CD8-positive, alpha-beta memory T cell (primary cell): ENCODE measurements at places on chromosomes 4 and X. TPM values are rescaled to one million over a fixed set of nuclear protein-coding genes. Genes with fewer than 3 reads are reported as not detected.
A peak's percentile ranks its signal among the peaks of the same experiment; 100 is the strongest.

GRCh38 chr4:84894621-84895020 lies 71.9 kb downstream of the WDFY3 start:
- H3K27me3 ChIP-seq, result no peaks in the 10 kb centered on the region
- H3K27ac ChIP-seq, result no peak overlapping the region
- DNase-seq, result no peak
- no peak overlapping the region for H3K4me3 ChIP-seq
- no peaks in the 10 kb centered on the region for H3K36me3 ChIP-seq

DNA sequence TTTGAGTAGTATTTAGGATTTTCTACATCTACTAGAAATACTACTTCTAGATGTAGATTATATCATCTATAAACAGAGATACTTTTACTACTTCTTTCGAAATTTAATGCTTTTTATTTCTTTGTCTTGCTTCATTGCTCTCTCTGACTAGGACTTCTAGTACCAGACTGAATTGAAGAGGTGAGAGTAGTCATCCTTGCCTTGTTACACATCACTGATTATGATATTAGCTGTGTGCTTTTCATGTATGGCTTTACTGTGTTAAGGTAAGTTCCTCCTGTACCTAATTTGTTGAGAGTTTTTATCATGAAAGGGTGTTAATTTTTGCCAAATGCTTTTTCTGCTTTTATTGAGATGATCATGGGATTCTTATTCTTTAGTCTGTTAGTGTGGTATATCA lies 19.6 kb upstream of the IL2 start:
- no peaks in the 10 kb centered on the region for H3K27me3 ChIP-seq
- H3K4me3 ChIP-seq, result no peak overlapping the region
- no peak overlapping the region for H3K27ac ChIP-seq
- H3K4me1 ChIP-seq, result no peaks in the 10 kb centered on the region
- no peaks in the 10 kb centered on the region for H3K36me3 ChIP-seq

The GUCY1A1 gene
- not detected for total RNA-seq

The ELMOD2 gene
- total RNA-seq, result 15.3 TPM

DNA sequence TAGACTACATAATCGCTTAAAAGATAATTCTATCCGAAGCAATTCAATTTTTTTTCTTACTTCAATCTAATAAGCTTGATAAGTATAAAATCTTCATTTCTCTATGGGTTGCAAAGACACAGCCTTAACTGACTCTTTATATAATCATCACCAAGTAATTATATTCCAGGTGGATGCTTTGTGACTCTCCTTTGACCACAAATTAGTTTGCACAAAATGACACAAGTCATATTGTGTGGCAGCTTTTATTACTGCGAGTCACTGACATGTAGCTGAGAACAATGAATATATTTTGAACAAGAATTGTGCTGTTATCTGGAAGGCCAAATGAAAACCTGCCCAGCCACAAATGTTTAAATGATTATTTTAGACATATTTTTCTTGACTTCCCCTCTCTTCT lies 1727.8 kb downstream of the ARAP2 start:
- H3K36me3 ChIP-seq, result no peaks in the 10 kb centered on the region
- no peak overlapping the region for H3K27ac ChIP-seq
- no peaks in the 10 kb centered on the region for H3K27me3 ChIP-seq
- H3K4me1 ChIP-seq, result no peaks in the 10 kb centered on the region
- H3K4me3 ChIP-seq, result no peak overlapping the region

DNA sequence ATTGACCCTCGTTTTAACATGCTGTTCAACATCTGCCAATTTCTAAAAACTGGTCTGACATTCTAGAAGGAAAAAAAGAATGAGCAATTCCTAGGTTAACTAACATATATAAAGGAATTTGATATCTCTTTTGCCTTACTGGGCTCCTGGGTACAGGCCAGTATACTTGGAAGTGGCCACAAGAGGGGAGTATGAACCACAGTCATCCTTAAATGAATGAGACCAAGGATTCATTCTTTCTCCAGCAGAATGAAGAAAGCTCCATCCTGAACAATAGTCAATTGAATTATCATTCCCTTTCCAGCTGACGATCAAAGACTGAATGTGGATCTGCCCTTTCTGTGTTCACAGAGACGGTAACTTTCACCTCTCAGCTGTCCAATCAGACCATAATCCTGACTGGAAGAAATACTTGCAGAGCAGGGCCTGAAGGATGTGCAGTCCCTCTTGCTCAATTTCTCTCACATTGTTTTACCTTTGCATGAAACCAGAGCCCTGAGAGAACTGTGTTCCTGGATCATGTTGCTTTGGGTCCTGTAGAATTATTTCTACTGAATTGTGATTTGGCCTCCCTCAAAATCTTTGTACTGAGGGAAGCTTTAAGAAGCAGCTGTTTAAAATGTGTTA lies 14.8 kb upstream of the SPARCL1 start:
- H3K4me3 ChIP-seq, result no peak overlapping the region
- no peaks in the 10 kb centered on the region for H3K4me1 ChIP-seq
- H3K27me3 ChIP-seq, result no peaks in the 10 kb centered on the region
- no peak for DNase-seq
- no peak overlapping the region for H3K27ac ChIP-seq

DNA sequence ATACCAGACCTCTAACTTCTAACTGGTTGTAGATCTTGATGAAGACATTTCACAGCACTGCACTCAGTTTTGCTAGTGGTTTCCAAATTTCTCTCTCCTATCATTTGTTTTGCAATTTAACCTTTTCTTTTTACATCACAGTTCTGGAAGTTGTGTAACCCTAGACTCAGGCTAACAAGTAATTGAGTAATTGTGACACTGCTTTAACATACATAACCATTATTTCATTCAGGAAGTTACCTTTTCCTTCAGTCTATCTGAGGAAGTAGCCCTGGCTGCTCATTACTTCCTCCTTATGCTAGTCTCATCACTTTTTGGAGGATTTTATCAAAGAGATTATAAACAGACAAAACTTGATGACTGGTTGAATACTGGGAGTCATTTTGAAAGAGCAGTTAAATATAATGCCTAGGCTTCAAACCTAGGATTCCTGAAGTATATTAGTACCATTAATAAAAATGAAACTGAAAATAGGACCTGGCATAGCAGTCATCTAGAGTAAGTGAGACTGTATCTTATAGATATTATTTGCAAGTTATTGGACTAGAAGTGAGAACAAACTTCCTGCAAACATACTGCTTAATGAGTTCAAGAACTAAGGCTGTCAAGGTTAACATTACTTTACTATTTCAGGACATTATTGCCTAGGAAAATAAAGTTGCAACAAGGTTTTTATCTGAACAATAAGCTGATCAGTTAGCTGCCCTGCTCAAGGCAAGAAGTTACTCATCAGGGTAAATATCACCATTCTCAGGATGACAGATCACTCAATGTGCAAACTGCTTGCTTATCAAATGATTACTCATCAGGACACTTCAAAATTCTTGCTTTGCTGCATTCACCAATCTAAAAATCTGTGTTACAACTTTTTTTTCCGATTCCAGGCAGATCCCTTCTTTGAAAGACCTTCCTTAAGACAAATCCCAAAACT lies 25.6 kb upstream of the TEX13C start:
- H3K4me1 ChIP-seq, result no peaks in the 10 kb centered on the region
- no peaks in the 10 kb centered on the region for H3K27me3 ChIP-seq
- no peak for DNase-seq
- no peaks in the 10 kb centered on the region for H3K36me3 ChIP-seq
- no peak overlapping the region for H3K27ac ChIP-seq
- no peak overlapping the region for H3K4me3 ChIP-seq

DNA sequence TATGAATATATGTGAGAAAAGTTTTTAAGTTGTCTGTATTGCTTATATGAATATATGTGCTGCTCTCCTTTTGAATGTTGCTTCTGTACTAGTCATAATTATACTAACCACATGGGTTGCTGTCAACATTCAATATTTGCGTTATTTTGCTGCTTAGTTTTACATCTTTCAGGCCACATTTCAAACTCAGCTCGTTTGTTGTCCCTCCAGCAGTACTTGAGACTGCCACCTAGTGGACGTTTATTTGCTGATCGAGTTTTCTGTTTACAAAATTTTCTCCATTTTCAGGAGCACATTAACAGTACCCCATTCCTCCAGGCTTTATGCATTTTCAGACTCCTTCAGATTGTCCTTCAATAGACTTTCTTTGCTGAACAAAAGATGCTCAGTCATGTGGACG lies 75.8 kb downstream of the NUDT11 start:
- H3K36me3 ChIP-seq, result no peaks in the 10 kb centered on the region
- H3K4me1 ChIP-seq, result no peaks in the 10 kb centered on the region
- no peak overlapping the region for H3K4me3 ChIP-seq
- no peaks in the 10 kb centered on the region for H3K27me3 ChIP-seq
- H3K27ac ChIP-seq, result no peak overlapping the region
- DNase-seq, result no peak

- H3K4me1 ChIP-seq, result peaks cover 16% of the 10 kb centered on the region
- DNase-seq, result peak; percentile 64
- H3K27ac ChIP-seq, result peak overlapping the region; percentile 89
Measured at GRCh38 chrX:71282514-71283402, 677 bp upstream of the NONO start.

GRCh38 chr4:77815636-77816035 lies 3.5 kb downstream of the CNOT6L start:
- H3K4me3 ChIP-seq, result peak overlapping the region; percentile 24
- no peaks in the 10 kb centered on the region for H3K27me3 ChIP-seq
- peaks cover 62% of the 10 kb centered on the region for H3K4me1 ChIP-seq
- H3K36me3 ChIP-seq, result no peaks in the 10 kb centered on the region
- DNase-seq, result no peak

The HADH gene
- total RNA-seq, result 38.5 TPM

The HSFX1 gene
- total RNA-seq, result 0.29 TPM

DNA sequence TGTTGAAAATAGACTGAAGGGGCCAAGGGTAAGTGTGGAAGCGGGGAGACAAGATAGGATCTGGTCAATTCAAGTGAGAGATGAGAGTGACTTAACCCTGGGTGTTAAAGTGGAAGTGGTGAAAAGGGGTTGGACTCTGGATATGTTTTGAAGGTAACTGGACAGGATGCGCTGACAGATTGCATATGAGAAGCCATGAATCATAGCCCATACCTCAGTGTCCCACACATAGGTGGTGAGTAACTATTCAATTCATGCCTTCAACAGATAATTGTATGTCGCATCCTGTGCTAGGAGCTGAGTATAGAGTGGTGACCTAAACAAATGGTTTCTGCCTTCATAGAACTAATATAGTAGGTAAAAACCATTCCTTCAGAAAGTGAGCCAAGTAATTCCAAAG lies 76.7 kb downstream of the KLHL34 start:
- no peak for DNase-seq
- no peaks in the 10 kb centered on the region for H3K36me3 ChIP-seq
- no peaks in the 10 kb centered on the region for H3K4me1 ChIP-seq
- H3K27ac ChIP-seq, result no peak overlapping the region

The GUCY1B1 gene
- total RNA-seq, result 0.18 TPM

- no peaks in the 10 kb centered on the region for H3K4me1 ChIP-seq
- DNase-seq, result no peak
- H3K36me3 ChIP-seq, result no peaks in the 10 kb centered on the region
- no peak overlapping the region for H3K4me3 ChIP-seq
- H3K27ac ChIP-seq, result no peak overlapping the region
Measured at GRCh38 chr4:150765216-150765615, 183.3 kb downstream of the MAB21L2 start.

DNA sequence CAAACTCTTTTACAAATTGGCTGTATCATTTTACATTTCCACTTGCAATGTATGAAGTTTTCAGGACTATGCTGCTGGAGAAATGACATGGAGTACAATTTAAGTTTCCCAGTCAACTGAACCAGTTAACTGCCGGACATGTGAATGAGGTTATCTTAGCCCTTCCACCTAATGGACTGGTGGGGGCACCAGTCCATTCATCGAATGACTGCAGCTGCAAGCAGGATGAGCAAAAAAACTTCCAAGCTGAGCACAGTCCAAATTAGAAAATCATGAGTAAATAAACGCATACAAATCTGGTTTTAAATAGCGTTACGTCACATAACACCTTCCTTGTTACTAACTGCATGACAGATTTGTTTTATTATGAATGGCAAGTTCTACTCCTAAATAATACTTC lies 1131.5 kb downstream of the PCDH18 start:
- H3K27ac ChIP-seq, result no peak overlapping the region
- H3K36me3 ChIP-seq, result no peaks in the 10 kb centered on the region
- H3K4me1 ChIP-seq, result no peaks in the 10 kb centered on the region
- H3K4me3 ChIP-seq, result no peak overlapping the region
- no peaks in the 10 kb centered on the region for H3K27me3 ChIP-seq

DNA sequence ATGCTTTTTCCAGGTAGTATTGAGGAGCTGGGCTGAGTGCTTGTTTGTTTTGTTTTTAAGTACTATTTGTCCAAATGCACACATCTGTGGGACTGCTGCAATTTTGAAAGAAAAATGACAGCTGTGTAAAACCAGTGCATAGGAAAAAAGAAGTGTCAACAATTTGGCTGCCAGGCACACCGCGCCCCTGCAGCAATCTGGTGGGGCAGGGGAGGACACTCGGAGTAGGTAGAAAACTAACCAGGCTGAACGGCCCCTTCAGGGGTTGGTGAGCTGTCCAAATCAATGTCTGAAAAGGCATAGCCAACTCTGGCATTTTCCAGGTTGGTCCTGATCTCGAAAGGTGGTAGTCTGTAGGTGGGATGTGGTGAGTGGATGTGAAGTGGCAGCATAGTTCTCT lies 1.1 kb downstream of the LDOC1 start:
- no peak for DNase-seq
- no peaks in the 10 kb centered on the region for H3K27me3 ChIP-seq
- no peak overlapping the region for H3K4me3 ChIP-seq
- no peaks in the 10 kb centered on the region for H3K4me1 ChIP-seq
- H3K36me3 ChIP-seq, result no peaks in the 10 kb centered on the region

The FAM9C gene
- not detected for total RNA-seq

DNA sequence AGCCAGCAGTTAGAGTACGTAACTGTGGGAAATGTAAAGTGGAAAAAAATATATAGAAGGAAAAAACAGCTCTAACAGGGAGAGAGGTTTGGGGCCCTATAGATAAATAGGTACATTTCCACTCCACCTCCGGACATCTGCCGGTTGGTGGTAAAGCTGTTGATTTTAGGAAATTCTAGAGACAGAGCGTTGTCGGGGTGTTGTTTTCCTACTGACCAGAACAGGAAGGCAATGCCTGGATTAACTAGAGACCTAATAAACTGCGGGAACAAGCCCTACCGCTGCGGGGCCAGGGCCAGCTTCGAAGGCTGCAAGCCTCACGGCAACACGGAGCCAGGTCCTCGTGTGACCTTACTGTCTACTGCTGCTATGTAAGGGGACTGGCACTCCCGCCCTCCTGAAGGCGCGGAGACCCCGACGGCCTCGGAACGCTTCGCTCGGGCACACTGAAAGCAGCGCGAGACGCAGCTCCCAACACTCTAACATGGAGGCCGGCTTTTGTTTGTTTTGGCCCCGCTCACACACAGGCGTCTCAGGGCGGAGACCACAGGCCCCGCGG lies 702 bp upstream of the CDKN2AIP start:
- peak overlapping the region; percentile 83 for H3K4me3 ChIP-seq
- no peak for DNase-seq
- H3K36me3 ChIP-seq, result peaks cover 16% of the 10 kb centered on the region
- H3K4me1 ChIP-seq, result peaks cover 42% of the 10 kb centered on the region
- H3K27me3 ChIP-seq, result no peaks in the 10 kb centered on the region

The GAGE12F gene
- total RNA-seq, result not detected
